Motor neuron (in vitro differentiated cells): ENCODE measurements at places on chromosomes 16 and 17.
A peak's percentile ranks its signal among the peaks of the same experiment; 100 is the strongest.

DNA sequence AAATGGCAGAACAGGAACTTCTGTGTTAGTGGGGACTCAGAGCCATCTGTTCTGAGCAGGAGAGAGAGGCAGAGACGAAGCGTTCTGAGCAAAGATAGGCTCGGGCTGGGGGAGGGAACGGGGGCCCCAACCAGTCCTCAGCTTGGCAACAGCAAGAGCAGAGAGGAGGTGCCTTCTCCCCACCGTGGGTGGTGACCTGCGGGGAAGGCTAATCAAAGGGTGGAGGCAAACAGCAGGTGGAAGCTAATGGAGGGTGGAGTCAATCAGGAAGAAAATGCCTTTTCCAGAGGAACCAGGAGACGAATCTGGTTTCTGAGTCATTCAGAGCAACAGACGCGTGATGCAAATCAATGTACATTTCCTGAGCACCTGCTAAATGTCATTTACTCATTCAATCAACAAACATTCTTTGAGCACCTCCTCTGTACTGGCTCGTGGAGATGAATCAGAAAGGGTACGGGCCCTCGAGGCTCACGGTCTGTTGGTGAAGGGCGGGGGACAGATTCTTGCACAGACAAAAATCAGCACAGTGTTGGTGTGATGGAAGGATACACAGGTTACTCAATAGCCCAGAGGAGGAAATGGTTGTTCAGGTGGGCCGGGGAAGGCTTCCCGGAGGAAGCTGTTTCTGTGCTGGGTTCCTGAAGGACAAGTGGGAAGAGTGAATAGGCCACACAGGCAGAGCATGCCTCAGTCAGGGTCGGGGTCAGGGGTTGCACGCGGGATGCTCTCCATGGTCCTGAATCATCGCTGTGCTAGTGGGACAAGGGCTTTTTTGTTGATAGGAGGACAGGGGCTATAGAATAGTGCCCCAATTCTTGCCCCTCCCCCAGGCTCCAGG is 5.7 kb upstream of the SPNS2 start:
- ATAC-seq, result peak; percentile 81

GRCh38 chr16:48000622-48001021 is 155.2 kb downstream of the ABCC12 start:
- ATAC-seq, result no peak

- ATAC-seq, result no peak
Observed at GRCh38 chr17:33152783-33153182, 140.3 kb downstream of the ASIC2 start.

DNA sequence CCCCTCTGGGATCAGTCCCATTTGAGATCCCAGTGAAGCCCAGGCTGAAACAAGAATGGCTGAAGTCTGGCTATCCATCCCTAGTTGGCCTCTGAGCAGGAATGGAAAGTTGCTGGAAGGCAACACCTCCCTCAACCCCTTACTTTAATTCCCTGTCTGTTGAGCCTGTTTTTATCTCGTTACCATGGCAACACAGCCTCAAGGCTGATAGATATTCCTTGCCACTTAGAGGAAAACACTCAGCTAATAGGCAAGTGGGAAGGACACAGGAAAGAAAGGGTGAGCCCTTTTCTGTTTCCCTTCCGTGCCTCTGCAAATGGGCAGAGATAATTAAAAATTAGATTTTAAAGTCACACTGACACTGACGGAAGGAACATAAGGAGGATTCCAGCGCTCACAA is 75.5 kb upstream of the CLEC3A start:
- peak; percentile 79 for ATAC-seq

DNA sequence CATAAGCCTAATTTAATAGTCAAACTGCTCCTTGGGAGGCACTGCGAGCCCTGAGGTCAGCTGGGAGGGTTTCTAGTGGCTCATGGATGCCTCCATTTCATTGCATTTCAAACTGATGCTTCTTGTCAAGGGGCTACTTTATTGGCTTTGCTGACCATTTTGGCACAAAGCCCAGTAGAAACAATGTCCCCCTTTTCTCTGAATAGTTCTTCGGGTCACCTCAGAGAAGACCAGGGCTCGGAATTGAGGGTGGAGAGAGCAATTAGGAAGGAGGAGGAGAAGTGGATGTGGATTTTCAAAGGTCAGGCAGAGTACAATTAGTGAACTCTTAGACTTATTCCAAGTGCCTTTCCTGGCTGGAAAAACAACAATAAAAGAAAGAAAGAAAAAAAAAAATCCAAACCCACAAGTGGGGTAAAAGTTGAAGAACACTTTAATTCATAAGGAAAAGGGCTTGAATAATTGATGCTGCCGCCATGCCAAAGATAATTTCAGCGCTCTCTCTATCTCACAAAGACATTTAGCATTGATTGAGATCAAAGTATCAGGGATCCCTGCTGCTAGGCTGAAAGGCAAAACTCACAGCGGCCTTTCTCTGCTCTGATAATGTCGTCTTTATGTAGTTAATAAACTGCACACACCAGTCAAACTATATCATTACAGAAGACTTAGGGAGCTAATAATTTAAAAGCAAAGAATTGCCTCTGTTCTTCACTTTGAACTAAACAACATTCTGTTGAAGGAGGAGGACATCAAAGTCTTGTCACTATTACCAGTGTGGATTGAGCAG is 122.7 kb downstream of the RGS9 start:
- no peak for ATAC-seq

- ATAC-seq, result peak; percentile 100
Observed at GRCh38 chr17:5508810-5509209, 22.4 kb downstream of the MIS12 start.

DNA sequence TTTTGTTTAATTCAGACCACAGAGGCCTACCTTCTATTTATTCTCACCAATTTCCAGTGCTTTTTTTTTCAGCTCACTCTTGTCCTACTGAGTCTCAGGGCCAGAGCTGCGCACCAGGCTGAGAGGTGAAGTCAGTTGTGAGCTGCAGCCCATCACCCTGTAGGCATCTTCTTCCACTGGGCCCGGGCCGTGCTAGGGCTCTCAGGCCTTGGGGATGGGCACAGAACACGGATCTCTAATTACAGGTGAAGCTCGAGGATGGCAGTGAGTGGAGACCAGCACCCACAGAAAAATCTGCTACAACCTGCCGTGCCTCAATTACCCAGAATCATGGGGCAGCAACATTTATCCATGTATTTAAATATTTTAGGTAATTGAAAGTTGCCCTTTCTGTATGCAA is 82.1 kb downstream of the IRX5 start:
- no peak for ATAC-seq

DNA sequence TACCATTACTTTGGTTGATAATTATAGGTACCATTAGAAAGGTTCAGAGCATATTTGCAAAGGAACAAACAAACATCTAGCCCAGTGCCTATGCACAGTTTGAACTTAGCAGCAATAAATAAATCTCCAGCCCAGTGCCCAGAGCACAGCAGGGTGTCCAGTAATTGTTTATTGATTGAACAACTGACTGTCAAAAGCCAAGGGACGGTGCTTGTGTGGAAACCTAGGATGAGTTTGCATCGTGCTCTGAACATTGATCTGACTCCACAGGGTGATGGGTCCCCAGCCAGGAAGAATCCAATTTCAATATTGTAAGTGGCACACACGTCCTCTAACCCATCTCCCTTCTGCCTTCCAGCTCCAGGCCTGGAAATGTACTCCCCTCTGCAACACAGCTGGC is 625.5 kb upstream of the C16orf82 start:
- ATAC-seq, result peak; percentile 76

DNA sequence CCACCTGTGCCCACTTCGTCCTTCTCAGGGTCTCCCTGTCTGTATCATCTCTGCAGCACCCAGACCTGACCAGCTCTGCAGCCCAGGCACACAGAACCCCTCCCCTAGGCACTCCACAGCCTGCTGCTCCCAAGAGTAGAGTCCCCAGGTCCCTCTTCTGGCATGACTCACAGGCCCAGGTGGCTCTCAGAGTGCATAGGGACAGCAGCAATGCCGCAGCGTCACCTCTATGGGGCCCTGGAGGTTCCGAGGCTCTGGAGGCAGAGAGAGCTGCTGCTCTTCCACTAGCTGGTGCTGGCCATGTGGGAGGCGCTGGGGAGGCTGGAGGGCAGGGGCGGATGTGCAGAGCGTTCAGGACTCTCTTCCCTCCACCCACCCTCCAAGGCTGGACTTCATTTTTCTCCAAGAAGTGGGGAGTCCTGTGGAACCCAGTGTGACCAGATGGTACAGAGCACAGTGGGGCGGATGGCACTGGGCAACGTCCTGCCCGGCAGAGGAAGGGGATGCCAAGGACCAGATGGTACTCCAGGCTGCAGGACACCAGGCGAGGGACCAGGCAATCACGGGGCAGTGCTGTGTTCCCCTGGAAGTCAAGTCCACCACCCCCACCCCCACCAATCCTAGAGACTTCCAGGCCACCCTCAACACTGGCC is 151.7 kb downstream of the RBFOX3 start:
- ATAC-seq, result peak; percentile 31

DNA sequence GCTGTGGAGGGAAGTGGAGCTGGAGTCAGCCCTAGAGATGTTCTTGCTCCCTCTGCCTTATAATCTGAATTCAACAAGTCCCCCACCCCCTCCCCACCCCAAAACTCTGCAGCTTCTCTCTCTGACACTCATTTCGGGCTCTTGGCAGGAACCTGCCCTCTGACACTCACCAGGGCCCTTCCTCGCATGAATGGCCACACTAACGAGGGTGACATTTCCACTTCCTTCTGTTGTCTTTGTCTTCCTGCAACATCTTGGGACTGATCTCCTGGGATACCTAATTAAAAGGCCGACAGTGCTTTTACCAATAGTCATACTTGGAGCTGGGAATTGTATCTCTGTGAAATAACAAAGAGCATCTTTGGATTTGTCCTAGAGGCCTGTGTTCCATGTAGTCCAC is 106.9 kb upstream of the PIRT start:
- no peak for ATAC-seq

DNA sequence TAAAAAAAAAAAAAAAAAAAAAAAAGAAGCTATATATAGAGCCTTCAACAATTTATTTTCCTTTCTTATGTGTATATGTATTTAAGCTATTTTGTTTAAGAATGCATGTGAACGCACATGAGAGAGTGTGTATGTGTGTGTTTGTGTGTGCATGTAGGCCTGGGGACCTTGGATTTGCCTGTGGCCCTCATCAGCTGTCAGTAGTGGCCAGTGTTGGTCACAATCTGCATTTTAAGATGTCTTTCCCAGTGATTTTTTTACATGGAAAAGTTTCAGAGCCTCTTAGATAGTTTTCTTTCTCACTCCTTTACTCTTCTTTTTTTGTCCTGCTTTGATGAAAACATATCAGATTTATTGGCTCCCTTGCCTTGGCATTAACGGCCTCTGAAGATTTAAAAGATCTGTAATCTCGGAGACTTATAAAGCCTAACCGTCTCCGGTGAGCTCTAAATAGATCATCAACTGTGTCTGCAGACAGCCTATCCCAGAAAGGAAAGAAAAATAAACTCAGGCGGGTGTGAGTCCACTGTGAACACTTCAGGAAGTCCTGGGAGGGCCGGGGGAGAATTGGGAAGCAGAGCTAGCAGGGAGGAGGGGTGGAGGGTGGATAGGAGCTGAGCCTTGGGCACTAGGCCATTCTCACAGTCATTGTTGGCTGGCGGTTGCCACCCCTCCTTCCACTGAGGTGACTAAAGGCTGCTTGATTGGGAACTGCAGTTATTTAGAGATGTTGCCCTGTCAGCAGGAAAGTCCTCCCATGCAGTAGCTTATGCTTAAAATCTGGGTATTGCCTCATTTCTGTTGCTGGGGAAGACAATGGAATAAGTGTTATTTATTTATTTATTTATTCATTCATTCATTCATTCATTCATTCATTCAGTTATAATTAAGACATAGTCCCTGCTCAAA is 86.8 kb downstream of the WWP2 start:
- ATAC-seq, result peak; percentile 74

DNA sequence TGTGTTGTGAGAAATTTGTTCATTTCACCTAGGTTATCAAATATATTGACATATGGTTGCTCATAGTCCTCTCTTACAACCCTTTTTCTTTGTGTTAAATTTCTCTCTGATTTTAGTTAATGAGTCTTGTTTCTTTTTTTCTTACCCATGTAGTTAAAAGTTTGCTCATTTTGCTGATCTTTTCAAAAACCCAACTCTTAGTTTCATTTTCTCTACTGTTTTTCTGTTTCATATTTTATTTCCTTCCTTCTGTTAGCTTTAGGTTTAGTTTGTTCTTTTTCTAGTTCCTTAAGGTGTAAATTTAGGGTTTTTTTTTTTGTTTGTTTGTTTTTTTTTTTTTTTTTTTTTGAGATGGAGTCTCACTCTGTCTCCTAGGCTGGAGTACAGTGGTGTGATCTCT is 42.4 kb downstream of the CEP112 start:
- no peak for ATAC-seq

DNA sequence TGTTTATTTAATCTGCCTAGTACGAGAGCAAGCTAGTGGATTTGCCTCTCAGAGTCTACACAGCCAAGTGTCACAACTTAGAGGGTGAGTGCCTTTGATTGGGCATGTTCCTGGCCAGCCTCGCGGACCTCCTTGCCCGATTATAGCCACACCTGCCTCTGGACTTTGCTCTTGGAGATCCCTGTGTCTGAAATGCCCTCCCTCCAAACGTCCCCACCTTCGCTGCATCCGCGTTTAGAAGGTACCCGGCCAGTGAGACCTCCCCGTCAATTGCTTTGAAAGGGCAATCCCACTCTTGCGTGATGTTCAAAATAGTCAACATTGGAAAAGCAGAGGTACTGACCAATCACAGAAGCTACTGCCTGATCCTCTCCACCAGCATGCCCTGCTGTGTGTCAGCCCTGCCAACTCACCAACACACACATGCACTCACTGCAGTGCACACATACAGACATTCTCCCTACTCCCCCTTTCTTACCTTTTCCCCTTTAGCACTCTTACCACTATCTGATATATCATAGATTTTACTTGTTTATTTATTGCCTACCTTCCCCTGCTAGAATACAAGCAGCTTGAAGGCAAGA is 6.5 kb upstream of the SDK2 start:
- ATAC-seq, result no peak

- no peak for ATAC-seq
Observed at GRCh38 chr17:73594025-73594424, 50.2 kb downstream of the SDK2 start.

DNA sequence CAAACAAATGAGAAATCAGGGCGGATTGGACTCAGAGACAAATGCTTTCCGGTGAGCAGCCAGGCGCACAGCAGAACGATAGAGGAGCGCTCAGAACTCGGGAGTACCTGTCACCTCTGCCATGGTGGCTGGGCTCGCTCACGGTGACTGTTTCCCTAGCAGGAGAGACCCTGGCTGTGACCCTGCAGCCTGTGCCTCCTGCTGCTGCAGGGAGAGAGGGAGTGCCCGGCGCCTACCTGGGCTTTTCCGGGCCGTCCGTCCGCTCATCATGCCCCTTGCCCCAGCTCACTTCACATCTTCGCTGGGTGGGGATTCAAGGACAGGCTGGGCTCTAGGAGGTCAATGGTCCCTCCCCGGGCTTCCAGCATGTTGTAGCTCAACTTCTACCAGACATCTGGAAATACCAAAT is 14.1 kb upstream of the DNAH17 start:
- no peak for ATAC-seq
